ENCODE measurements at places on chromosomes 12 and 14.

- DNase-seq, result no peak
Measured at GRCh38 chr12:47014474-47014873, 64.9 kb upstream of the PCED1B start.

DNA sequence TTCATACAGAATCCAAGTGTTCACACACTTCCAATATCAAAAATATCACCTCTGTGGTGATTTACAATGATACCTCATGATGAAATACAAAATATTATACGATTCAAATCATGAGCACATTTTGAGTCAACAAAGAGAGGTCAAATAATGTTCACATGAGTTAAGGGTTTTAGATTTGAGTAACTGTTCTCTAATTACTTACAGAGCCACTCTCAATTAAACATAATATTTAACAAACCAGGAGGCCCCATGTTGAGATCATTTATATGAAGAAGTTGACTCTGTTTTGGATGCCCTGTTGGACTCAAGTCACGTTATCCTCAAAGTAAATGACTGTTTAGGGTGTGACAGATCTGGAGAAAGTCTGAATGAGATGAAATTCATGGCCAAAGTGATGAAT lies 53.5 kb downstream of the NUAK1 start:
- DNase-seq, result no peak

DNA sequence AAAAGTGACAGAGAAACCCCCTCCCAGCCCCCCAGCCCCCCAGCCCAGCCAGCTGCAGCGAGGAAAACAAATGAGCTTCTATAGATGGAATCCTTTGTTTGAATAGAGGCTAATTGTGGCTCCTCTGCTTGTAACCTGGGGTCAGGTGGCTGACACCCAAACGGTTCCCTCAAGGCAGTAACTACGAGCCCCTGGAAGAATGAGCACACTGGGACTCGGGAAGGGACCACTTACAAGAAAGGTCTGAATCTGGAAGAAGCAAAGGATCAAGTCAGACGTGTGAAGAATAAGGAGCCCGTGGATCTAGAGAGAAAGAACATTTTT lies 108.7 kb upstream of the FUT8 start:
- no peak for DNase-seq

- DNase-seq, result no peak
Measured at GRCh38 chr14:51188566-51189185, 51.4 kb upstream of the TMX1 start.

- no peak for DNase-seq
Measured at GRCh38 chr14:88993946-88994345, 169.5 kb downstream of the TTC8 start.

DNA sequence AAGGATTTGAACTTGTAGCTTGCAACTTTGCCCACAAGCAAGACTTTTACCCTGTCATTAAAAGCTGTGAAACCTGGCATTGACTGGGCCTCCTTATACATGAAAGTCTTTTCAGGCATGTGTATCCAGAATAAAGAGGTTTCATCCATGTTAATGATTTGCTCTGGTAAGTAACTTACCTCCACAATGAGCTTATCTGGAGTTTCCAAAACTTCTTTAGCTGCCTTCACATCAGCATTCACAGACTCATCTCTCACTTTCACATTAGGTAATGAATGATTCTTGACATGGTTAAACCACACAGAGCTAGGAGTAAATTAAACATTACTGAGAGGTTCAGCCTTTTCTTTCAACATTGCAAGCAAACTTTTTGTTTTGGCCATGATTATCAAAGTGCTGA lies 234.4 kb upstream of the CLEC14A start:
- DNase-seq, result no peak

- DNase-seq, result no peak
Measured at GRCh38 chr14:39861229-39861600, 429.0 kb upstream of the FBXO33 start.

DNA sequence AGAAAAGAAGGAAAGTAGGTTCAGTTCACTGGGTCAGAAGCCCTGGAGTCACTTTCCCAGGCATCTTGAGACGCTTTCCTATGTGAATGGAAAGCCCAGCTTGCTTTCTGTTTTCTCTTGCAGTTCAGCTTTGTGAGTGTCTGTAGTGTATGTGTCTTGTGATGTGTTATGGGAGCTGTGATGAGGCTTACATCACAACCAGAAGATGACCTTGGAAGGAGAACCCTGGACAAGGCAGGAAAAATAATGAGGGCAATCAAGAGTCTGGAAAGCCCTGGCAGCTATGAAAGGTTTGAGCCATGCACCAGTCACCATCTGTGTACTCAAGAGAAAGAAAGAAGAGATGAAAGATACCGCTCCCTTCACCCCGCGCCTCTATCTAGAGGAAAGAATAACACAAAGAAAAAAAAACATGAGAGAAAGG lies 35.2 kb upstream of the PTGR2 start:
- DNase-seq, result no peak

- peak; percentile 36 for DNase-seq
Measured at GRCh38 chr12:14886271-14886670, 617 bp upstream of the MGP start.

GRCh38 chr12:113104953-113105510 lies 30.5 kb downstream of the RASAL1 start:
- DNase-seq, result no peak

- no peak for DNase-seq
Measured at GRCh38 chr12:111569363-111570083, 29.6 kb downstream of the ATXN2 start.

DNA sequence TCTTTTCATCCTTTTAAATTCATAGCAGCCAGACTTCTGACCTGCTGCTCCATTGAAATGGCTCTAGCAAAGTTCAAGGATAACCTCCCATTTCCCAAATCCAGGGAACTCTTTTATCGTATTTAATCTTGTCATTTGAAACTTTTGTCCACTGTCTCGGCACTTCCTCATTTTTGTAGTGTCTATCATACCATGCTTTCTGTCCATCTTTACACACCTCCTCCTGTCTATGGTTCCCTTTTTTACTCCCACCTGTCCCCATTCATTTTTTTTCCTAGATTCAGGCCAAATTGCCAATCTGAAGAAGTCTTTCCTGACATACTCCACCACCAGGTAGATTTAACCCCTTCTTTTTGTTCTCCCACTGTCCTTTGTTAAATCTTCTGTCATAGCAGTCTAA lies 31.0 kb downstream of the NFYB start:
- no peak for DNase-seq

DNA sequence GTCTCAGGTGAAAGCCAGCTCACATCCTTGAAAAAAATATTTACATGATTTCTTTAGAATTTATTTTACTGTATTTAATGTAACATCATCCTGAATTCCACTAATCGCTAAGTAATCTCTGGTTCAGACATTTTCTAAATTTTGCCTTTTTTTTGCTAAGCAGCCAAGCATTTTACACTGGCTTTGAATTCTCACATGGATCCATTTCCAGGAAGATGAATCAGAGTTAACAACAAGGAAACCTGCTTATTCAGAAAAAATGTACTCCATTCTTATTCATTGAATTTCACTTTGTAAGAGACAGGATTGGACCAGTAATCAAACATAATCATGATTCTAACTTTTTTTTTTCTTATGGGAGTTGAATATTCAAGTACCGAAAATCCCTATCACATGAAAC lies 1785.1 kb upstream of the FLRT2 start:
- DNase-seq, result no peak

DNA sequence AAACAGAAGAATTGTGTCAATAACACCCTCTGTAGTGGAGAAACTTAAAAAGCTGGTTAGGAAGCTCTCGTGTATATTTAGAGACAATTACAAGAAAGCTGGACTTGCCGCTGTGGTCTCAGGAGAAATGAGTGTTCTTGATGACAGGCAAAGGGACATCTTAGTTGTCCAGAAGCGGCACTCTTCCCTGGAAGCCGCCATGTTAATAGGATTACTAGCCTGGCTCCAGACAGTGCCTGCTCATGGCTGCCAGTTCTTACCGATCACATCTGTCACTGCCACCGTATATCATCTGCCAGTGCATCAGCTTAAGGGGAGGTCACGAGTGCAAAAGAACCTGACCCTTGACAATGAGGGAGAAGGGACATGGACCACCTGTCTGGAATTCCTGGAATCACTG lies 48.9 kb downstream of the C14orf132 start:
- no peak for DNase-seq

GRCh38 chr12:75553836-75554555 lies 42.6 kb upstream of the KRR1 start:
- no peak for DNase-seq

DNA sequence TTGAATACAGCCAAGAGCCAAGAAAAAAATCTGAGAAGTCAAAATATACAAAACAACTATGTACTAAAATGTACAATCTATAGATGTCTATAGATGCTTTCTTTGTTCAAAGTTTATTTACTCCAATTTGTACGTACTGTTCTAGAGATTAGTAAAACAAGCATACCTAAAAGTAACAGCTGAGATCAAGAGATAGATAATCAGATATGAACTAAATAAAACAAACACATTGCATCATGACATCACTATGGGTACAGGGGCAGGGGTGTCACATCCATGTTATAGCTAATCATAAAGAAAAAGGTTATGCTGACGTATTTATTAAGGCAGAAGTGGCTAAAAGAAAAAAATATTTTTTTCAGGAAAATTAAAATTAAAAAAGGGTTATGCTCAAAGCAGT lies 72.0 kb upstream of the BBS10 start:
- no peak for DNase-seq

- no peak for DNase-seq
Measured at GRCh38 chr14:65269732-65270131, 142.8 kb upstream of the FUT8 start.

DNA sequence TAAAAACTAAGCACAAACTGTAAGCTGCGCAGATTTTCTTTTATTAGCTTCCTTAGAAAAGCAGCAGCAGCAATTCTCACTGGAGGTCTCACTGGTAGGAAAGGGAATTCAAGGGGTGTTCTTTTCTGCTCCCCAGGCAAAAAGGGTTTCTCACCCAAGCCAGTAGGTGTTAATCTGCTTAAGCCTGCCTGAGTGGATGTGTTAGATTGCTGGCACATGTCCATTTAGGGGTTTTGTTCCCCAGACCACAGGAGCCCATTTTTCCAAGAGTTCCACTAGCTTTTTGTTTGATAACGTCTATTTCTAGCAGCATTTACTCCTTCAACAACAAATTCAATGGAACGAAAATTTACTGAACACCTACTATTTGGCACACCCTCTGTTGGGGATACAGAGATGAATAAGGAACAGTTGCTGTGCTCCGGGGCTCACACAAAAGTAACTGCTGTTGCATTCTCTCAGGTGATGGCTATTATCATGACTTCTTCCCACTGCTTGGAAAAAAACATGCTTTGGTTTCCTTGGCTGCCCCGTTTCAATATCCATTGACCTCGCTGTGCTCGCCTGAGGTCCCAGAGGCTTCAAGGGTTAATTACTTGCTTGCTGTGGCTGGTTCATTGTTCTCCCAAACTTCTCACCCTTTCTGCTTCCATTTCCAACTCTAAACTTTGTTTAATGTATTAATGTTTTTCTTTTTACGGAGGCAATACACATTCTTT lies 31.1 kb upstream of the RIC8B start:
- DNase-seq, result no peak

GRCh38 chr12:101620762-101621133 lies 26.0 kb downstream of the MYBPC1 start:
- DNase-seq, result no peak

GRCh38 chr14:100770605-100771120 lies 44.0 kb downstream of the DLK1 start:
- no peak for DNase-seq

DNA sequence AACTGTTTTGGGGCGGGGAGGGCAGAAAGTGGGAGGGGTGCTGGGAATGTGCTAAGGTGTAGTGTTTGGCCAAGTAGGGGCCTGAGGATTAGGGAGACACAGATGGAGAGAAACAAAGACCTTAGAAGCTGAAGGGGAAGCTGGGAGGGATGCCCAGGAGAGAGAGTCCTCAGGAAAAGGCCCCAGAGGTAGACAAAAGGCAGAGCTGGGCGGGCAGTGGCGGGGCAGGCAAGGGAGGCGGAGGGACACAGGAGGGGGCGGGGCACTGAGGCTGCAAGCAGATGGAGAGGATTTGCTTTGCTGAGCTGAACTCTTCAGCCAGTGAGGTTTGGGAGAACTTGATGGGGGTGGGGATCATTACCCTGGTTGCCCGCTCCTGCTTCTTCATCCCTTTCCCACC lies 2.8 kb downstream of the PTMS start:
- no peak for DNase-seq

DNA sequence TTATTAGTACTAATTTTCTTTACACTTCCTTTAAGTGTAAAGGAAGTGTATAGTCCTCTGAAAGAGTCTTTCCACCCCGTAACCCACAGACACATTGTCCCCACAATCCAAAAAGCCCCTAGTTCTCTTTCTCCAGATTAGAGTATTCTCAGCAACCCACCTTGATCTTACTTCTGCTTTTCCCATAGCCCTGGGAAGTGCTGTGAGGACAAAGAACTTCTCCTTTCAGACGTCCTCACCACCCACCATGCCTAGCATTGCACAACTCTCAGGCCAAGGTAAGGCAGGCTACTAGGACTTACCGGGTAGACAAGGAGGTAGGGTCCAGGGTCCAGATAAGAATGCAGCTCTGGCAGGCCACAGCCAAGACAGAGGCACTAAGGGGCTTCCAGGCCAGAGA lies 7.4 kb downstream of the AAAS start:
- no peak for DNase-seq

- no peak for DNase-seq
Measured at GRCh38 chr12:75641031-75641780, 129.8 kb upstream of the KRR1 start.

DNA sequence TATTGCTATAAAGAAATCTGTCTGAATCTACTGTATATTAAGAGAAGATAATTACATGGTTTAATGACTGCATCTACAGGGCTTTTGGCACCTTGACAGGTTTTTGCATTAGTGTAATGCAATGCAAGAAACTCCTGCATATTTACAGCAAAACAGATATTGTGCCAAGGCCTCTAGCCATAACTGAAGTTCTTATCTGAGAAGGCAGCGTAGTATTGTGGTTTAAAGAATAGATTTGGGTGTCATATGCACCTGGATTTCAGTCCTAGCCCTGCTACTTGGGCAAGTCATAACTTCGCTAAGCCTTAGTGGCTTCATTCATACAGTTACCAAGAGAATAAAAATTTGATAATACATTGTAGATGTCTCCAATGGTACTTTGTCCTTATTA lies 350.1 kb downstream of the CCDC91 start:
- DNase-seq, result no peak

- DNase-seq, result no peak
Measured at GRCh38 chr12:69397978-69398377, 38.4 kb downstream of the YEATS4 start.

GRCh38 chr12:116141110-116141832 lies 136.2 kb downstream of the MED13L start:
- no peak for DNase-seq

GRCh38 chr12:130226126-130226525 lies 63.9 kb downstream of the FZD10 start:
- DNase-seq, result no peak

GRCh38 chr12:84290168-84290567 lies 622.4 kb downstream of the SLC6A15 start:
- DNase-seq, result no peak
